Stimulated activated CD4-positive, alpha-beta T cell treated with anti-CD3 and anti-CD28 coated beads, TNF-alpha, amount 100 ng/mL, for 1 hour (primary cell): ENCODE measurements at places on chromosomes 13 and 19.

- DNase-seq: no peak
Measured at GRCh38 chr13:74117207-74117705, 16.9 kb downstream of the KLF12 start.

GRCh38 chr13:45331692-45332035 lies 9.3 kb downstream of the TPT1 start:
- no peak for DNase-seq

DNA sequence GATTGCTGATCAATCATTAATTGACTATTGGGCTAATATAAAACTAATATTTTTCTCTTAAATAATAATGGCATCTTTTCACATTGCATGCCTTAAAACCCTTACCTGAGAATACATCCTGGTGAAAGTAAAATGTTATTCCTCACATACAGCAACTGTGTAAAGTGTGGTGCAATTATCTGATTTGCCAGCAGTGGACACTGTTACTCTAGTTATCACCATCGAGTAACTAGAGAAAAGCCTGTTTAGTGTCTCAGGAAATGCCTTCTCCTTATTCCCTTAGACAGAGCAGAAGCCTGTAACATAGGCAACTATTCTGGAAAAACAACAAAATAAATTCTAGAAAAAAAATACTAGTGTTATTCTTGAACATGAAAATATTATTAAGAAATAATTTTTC lies 459.8 kb downstream of the FGF14 start:
- DNase-seq: no peak

- DNase-seq: no peak
Measured at GRCh38 chr19:2462635-2463421, 6.1 kb upstream of the LMNB2 start.

DNA sequence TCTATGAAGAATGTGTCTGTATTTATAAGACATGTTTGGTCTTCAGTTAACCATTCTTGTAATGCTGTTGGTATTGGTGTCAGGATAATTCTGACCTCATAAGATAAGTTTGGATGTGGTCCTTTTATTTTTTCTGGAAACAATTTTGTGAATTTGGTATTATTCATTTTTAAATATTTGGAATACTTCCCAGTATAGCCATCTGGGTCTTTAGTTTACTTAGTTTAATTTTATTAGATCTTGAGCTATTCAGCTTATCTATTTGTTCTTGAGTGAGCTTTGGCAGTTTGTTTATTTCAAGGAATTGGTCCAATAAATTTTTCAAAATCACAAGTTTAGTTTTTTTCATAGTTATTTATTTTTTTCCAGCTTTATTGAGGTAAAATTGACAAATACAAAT lies 335.4 kb upstream of the PCDH20 start:
- DNase-seq: no peak

GRCh38 chr13:89862691-89863036 lies 1484.8 kb upstream of the MIR17HG start:
- no peak for DNase-seq

- no peak for DNase-seq
Measured at GRCh38 chr19:4018140-4018613, 10.6 kb downstream of the PIAS4 start.

DNA sequence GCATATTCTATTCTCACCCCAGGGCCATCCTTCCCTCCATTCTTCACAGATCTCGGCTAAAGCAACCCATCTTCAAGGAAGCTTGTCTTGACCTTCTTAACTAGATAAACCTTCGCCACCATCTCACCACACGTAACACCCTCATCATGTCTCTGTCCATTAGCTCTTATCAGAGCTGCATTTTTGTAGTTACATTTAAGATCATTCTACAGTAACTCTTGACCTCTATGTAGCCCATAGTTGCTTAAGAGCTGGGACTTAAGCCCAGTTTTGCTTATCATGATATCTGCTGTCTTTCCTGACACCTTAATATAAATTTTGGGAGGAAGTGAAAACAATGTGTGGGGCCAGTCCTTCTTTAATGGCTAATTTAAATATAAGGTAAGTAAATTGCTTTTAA lies 345.1 kb downstream of the MTUS2 start:
- DNase-seq: no peak

- no peak for DNase-seq
Measured at GRCh38 chr19:3033595-3034405, 4.7 kb upstream of the TLE2 start.

- DNase-seq: no peak
Measured at GRCh38 chr13:77379508-77379907, 52.6 kb upstream of the MYCBP2 start.

DNA sequence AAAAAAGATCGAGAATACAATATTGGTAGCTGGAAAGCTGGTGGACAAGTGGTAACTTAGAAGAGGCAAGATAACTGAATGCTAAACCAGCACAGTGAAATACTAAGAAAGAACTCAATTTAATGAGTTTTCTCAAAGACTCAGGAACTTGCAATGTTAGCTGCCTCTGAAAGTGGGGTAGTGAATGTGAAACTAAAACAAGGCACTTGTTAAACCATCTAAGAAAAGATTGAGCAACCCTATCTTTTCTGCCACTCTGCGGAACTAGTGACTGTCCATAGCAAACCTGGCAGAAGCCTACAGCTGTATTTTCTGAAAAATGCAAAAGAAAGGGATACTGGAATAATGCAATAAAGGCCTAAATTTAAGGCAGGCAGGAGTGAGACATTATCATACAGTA lies 1574.4 kb upstream of the PRR20A start:
- DNase-seq: no peak

GRCh38 chr13:43487461-43487860 lies 299.3 kb downstream of the ENOX1 start:
- DNase-seq: no peak

- no peak for DNase-seq
Measured at GRCh38 chr13:63381078-63381859, 1965.6 kb upstream of the PCDH20 start.

- no peak for DNase-seq
Measured at GRCh38 chr13:35630551-35631275, 154.2 kb upstream of the MAB21L1 start.

GRCh38 chr13:106850973-106851650 lies 283.2 kb upstream of the ARGLU1 start:
- no peak for DNase-seq

GRCh38 chr19:35514282-35514809 lies 897 bp upstream of the DMKN start:
- DNase-seq: no peak

DNA sequence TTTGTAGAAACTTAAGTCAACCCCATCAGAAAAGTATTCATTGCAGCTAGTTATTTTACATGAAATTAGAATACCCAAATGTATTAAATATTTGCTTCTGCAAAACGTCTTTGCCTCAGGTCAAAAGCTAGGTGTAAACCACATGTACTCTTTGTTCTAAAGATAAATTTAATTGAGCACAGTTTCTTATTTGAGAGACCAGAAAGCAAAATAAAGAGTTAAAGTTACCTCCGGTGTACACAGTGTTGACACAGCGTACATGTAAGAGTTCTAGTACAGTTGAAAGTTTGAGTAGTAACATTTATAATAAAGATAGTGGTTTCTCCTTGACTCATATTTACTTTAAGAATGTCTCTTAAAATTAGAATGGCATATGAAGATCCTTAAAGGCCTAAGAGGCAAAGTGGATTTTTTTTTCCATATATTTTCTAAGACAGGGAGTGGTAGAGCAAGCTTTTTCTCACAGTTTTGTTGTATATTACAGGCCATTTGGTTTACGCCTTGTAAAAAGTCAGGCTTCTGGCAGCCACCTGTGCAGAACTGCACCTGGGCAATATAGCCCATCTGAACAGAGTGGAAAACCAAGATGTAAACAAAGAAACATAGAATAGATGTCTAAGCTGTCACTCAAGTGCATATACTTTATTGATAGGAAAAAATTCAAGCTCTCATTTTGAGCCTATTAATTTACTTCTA lies 2.9 kb downstream of the LRCH1 start:
- no peak for DNase-seq

DNA sequence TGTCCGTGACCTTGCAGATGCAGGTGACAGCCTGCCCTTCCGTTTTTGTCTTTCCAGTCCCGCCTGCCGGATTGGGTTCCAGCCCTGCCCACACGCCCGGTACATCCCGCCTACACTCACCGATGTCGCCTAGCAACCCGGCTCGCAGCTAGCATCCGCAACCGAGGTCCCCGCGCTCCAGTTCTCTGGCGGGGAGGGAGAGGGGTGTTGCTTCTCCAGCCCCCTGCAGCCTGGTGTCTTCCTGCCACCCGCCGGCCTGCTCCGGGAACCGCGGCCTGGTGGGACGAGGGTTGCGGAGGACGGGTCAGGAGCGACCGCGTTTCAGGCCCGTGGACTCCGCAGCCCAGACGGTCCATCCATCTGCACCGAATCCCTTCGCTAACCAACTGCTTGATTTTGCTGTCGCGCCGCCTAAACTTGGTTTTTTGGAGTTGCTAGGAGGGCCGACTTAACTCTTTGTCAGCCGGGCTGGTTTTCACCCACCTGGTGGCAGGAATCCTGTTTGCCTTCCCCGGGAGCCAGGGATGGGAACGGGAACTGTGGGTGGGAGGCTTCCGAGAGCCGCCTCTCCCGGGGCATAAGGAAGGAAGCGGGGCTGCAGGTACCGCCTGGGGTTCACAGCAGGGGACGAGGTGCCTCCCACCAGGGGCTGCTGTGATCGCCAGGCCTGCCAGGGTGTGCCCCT lies 15.4 kb upstream of the MATK start:
- peak; percentile 27 for DNase-seq

GRCh38 chr13:65347420-65348030 lies 1882.6 kb downstream of the PCDH9 start:
- no peak for DNase-seq

GRCh38 chr19:58021541-58022282 lies 12.1 kb upstream of the ZSCAN1 start:
- no peak for DNase-seq

DNA sequence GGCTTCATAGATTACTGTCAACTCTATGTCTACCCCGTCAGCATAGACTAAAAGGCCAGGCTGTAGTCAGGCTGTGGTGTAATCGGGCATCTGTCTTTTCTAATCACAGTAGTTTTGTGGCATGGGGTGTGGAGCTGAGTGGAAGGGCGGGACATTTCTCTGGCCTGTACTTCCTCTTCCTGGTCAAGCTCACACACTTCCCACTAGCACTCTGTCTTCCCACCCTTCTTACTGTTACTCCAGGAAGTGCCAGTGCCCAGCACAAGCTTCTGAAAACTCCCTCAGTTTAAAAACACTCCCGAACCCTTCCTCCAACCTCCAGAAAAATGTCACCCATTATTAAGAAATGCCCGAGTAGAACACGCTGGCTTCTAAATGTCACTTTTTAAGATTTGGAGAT lies 229.8 kb downstream of the KLF5 start:
- no peak for DNase-seq
